Colonic mucosa (tissue), 4 donors: ENCODE measurements at places on chromosomes 13 and 19. TPM values are rescaled to one million over a fixed set of nuclear protein-coding genes. Genes with fewer than 3 reads are reported as not detected.
A peak's percentile ranks its signal among the peaks of the same experiment; 100 is the strongest.

The KANK2 gene
- 44.1 TPM for total RNA-seq

The GPR18 gene
- total RNA-seq: not detected

The OR7C1 gene
- total RNA-seq: not detected

The NHLRC3 gene
- 23.8 TPM for total RNA-seq

The FFAR3 gene
- total RNA-seq: not detected

The VAV1 gene
- total RNA-seq: 5.7 TPM

The PBX4 gene
- 2.3 TPM for total RNA-seq

The CABP5 gene
- total RNA-seq: not detected

The PCDH9 gene
- total RNA-seq: 1.0 TPM

The IFI30 gene
- 47.1 TPM for total RNA-seq

The IRS2 gene
- 6.7 TPM for total RNA-seq

The CNFN gene
- 4.7 TPM for total RNA-seq

The TJP3 gene
- total RNA-seq: 268 TPM

The SIRT6 gene
- 83.9 TPM for total RNA-seq

The MAP3K10 gene
- 10.9 TPM for total RNA-seq

DNA sequence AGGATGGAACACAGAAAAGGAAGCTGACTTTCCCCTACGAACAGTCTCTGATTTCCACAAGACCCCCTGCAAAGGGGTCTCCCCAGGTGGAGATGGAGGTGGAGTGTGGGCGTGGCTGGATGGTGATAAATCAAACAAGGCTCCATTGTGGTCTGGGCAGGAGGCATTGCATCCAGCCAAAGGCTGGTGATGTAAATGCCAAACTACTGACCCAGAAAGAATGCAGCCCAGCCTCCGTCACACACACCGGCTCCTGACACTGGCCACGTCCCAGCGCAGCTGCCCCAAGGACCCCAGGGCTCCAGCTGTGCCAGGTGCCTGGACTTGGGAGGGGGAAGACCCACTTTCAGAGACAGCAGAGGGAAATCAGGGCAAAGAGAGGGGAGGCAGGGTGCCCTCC is 6.3 kb downstream of the SLC7A1 start:
- no peak for DNase-seq

- no peak for DNase-seq
Measured at GRCh38 chr19:50244695-50245094, 41.3 kb downstream of the MYH14 start.

- DNase-seq: peak; percentile 6
Measured at GRCh38 chr13:113558461-113558860, 26.1 kb upstream of the TFDP1 start.

GRCh38 chr19:43078311-43078710 is 4.2 kb downstream of the PSG2 start:
- no peak for DNase-seq

- no peak for DNase-seq
Measured at GRCh38 chr19:29402563-29402962, 123.2 kb upstream of the VSTM2B start.

GRCh38 chr13:40182591-40182990 is 483.9 kb downstream of the FOXO1 start:
- DNase-seq: no peak

- DNase-seq: peak; percentile 69
Measured at GRCh38 chr13:29572575-29572974, 22.9 kb downstream of the SLC7A1 start.

- DNase-seq: no peak
Measured at GRCh38 chr13:77724092-77724491, 26.6 kb downstream of the SLAIN1 start.

DNA sequence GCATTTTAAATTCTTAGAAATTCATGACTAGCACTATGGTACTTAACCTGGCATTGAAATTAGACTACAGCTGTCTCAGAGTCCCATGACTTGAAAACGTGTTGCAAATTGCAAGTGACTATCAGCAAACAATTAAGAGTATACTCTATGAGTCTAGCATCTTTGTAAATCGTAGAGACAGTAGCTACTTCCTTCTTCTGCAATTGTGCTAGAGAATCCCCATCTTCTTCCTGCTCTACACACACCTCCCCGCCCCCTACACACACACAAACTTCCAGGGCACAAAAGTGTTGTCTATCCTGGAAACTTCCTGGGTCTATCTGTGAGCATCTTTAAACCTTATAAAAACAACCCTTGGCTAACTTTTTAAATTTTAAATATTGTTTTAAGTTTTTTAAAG is 35.2 kb upstream of the MIR17HG start:
- no peak for DNase-seq

DNA sequence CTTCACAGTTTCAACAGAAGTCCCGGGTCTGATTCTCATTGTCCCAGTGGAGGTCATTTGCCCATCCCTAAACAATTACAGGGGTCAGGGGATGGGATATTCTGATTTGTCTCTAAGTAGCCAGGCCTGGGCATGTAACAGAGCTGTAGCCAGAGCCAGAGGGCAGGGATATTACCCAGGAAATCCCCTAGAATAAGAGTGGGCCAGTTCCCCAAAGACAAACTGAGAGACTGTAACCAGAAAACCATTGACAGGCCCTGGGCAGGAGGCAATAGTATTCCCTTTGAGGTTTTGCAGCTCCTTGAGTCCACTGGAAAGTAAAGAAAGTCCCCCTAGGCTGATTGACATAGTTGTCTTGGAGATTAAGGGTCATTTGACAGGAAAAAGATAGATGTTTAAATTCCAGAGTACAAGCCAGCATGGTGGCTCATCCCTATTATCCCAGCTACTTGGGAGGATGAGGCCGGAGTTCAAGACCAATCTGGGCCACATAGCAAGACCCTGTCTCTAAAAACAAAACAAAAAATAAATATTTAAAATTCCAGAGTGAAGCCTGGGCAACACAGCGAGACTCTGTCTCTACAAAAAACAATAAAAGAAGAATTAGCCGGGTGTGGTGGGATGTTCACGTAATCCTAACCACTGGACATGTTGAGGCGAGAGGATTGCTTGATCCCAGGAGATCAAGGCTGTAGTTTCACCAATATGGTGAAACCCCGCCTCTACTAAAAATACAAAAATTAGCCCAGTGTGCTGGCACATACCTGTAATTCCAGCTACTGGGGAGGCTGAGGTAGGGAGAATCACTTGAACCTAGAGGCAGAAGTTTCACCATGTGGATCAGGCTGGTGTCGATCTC is 1.9 kb upstream of the SDHAF1 start:
- no peak for DNase-seq

DNA sequence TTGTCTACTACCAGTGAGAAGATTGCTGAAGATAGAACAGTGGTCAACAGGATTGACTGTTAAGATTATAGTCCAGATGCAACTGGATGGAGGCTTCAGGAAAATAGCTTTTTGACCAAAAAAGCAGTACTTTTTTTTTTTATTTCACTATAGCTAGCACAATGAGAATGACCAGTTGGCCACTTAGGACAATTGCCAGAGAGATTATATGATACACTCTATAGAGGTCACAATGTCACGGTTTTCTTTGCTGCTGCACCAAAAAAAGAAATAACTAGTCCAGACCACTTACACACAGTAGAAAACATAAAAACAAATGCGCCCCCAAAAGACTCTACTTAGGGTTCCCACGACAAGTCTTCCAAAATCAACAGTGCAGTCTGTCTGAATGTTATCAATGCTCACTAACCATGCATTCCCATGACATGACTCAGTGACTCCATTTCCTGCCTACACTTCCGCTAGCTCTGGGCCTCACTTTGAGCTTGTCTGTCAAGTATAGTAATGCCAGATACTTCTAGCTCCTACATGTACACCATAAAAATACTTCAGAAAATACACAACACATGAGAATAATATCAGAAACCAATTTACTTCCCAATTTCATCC is 209.1 kb upstream of the STARD13 start:
- DNase-seq: no peak

DNA sequence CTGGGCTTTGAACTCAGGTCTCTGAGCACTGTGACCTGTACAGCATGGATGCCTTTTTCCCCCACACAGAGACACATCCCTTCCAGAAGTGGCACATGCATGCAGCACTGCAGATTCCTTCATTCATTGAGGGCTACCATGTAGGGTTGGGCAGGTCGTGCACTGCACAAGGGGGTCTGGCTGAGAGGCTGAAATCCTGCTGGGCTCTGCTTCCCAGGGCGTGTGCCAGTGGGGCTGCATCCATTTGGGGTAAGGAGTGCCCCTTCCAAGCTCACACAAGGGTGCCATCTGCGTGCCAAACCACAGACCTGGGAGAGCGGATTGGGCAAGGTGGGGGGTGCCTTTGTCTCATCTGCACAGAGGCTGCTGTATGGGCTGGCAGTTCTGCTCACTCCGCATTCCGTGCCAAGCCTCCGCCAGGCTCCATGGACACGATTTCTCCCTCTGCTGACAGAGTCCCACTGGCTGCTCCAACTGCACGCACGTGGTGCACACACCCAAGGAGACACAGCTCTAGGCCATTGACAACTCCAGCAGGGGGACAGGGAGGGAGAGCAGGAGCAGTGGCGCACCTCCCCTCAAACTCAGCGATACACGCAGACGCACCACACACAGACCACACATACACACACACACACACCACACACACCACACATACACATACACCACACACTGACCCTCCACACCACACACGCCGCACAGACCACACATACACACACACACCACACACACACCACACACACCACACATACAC is 4.5 kb upstream of the SHISA7 start:
- no peak for DNase-seq

- DNase-seq: no peak
Measured at GRCh38 chr13:44735806-44736205, 159.7 kb upstream of the TSC22D1 start.

DNA sequence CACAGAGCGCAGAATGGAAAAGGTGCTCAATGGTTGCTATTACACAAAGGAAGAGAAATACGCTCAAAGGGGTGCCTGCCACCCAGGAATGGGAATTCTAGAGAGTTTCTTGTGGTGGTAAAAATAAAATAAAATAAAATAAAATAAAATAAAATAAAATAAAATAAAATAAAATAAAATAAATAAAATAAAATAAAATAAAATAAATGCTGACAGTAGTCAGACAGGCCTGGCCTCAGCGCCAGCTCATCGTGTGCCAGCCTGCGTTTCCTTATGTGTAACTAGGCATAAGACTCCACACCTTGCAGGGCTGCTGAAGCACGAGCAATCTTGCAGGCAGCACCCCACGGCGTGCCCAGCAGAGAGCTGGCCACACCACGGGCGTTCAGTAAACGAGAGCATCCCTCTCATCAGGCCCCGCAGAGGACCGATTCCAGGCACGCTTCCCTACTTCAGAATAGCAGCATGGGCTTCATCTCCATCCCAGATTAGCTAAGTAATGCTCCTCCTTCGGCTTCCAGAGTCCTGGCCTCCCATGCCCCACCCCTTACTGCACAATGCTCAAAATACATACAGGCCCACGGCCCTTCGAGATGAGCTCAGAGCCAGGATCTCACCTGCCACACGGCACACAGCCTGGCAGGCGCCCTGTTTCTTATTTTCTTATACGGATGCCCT is 5.6 kb downstream of the NAPA start:
- DNase-seq: no peak

DNA sequence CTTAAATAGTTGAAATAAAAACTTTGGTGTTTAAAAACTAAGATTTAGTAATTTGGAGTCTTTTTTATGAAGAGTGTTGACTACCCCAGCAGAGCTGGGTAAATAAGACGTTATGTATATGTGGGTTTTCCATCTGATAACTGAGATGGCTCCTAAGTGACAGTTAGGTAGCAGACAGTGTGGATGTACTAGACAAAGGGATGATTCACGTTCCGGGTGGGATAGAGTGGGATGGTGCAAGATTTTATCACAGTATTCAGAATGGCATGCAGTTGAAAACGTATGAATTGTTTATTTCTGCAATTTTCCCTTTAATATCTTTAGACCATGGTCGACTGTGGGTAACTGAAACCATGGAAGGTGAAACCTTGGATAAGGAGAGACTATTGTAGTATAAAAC is 50.4 kb downstream of the NAA16 start:
- no peak for DNase-seq

DNA sequence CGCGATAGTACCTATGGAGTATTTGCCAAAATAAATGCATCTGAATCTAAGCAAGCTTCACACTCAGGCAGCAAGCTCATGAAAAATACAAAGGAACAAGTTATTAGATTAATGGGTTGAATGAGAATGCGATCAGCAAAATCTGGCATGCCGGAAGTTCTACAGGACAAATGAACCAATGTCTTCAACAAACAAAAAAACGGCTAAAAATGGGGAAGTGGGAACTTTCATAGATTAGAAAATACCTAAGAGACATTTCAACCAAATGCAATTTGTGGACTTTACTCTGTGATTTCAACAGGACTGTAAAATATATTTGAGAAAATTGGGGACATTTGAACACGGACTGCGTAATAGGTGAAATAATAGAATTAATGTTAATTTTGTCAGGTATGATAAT is 22.4 kb upstream of the RNASEH2B start:
- no peak for DNase-seq

- no peak for DNase-seq
Measured at GRCh38 chr13:33052506-33053280, 36.5 kb downstream of the KL start.

GRCh38 chr19:7007859-7008258 is 13.4 kb downstream of the MBD3L2B start:
- no peak for DNase-seq

- no peak for DNase-seq
Measured at GRCh38 chr13:86000546-86000945, 201.3 kb upstream of the SLITRK6 start.

- DNase-seq: no peak
Measured at GRCh38 chr19:51627491-51628138, 2.6 kb downstream of the SIGLEC5 start.

DNA sequence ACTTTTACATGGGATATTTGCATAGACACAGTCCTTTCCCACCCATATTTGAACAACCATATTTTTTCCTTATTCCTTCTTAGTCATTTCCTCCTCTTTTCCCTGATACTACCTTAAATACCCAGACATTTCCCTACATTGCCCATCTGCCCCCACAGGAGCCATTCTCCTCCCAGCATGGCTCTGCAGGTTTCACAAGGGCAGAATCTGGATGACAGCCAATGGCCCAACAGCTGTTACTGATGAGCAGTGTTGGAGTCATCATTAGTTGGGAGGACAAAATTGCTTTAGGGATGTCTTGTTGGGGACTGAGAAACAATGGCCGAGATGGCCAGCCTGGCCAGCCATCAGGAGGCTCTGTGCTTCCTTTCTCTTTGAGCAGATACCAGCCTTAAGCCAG is 209.5 kb downstream of the KLF5 start:
- peak; percentile 58 for DNase-seq
